ENCODE measurements at places on chromosomes 4 and X.

GRCh38 chrX:130874751-130875150 is 28.3 kb downstream of the ENOX2 start:
- DNase-seq = no peak
- no peak overlapping the region for H3K4me3 ChIP-seq
- no peaks in the 10 kb centered on the region for H3K36me3 ChIP-seq
- no peak overlapping the region for H3K27ac ChIP-seq

- no peaks in the 10 kb centered on the region for H3K27me3 ChIP-seq
- no peaks in the 10 kb centered on the region for H3K36me3 ChIP-seq
- H3K4me3 ChIP-seq = no peak overlapping the region
- no peaks in the 10 kb centered on the region for H3K4me1 ChIP-seq
Measured at GRCh38 chr4:119191505-119191904, 21.0 kb upstream of the USP53 start.

- no peak overlapping the region for H3K4me3 ChIP-seq
- peaks cover 2% of the 10 kb centered on the region for H3K4me1 ChIP-seq
- H3K27ac ChIP-seq = no peak overlapping the region
- no peaks in the 10 kb centered on the region for H3K36me3 ChIP-seq
- DNase-seq = no peak
- no peaks in the 10 kb centered on the region for H3K27me3 ChIP-seq
Measured at GRCh38 chr4:63618883-63619718, 790.1 kb downstream of the TECRL start.

DNA sequence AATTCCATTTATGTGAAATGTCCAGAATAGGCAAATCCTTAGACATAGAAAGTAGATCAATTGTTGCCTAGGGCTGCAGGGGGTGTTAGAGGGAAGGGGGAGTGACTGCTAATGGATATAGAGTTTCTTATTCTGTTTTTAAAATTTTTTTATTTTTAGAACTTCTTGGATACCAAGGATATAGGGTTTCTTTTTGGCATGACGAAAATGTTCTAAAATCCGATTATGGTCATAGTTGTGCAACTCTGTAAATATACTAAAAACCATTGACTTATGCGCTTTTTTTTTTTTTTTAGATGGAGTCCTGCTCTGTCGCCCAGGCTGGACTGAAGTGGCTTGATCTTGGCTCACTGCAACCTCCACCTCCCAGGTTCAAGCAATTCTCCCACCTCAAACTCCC is 125.2 kb upstream of the USP9X start:
- H3K4me1 ChIP-seq = no peaks in the 10 kb centered on the region
- DNase-seq = no peak
- H3K36me3 ChIP-seq = no peaks in the 10 kb centered on the region
- no peaks in the 10 kb centered on the region for H3K27me3 ChIP-seq

DNA sequence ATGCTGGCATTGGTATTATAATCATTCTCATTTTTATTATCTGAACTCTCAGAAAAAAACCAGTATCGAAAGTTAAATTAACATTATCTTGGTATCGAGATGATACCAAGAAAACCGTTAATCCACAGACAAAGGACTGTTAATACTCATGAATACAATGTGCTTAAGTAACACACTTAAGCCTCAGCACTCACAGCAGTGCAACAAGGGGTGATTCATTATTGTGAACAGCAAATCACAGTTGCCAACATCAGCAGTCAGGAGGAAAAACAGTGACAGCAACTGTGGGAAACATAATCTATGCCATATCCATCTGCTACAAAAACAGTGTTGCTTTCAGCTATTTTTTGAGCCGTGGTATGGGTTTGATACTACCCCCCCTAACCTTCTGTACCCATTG is 210.9 kb upstream of the ATOH1 start:
- no peaks in the 10 kb centered on the region for H3K4me1 ChIP-seq
- no peak for DNase-seq
- no peak overlapping the region for H3K4me3 ChIP-seq
- H3K36me3 ChIP-seq = no peaks in the 10 kb centered on the region
- H3K27ac ChIP-seq = no peak overlapping the region

- H3K4me3 ChIP-seq = no peak overlapping the region
- H3K4me1 ChIP-seq = peaks cover 12% of the 10 kb centered on the region
- no peaks in the 10 kb centered on the region for H3K36me3 ChIP-seq
- H3K27me3 ChIP-seq = no peaks in the 10 kb centered on the region
- H3K27ac ChIP-seq = no peak overlapping the region
Measured at GRCh38 chr4:147780137-147780777, 48.4 kb downstream of the ARHGAP10 start.

GRCh38 chr4:34261799-34262314 is 1982.5 kb downstream of the ARAP2 start:
- H3K27ac ChIP-seq = no peak overlapping the region
- no peak overlapping the region for H3K4me3 ChIP-seq
- peaks cover 3% of the 10 kb centered on the region for H3K4me1 ChIP-seq
- no peaks in the 10 kb centered on the region for H3K27me3 ChIP-seq
- H3K36me3 ChIP-seq = no peaks in the 10 kb centered on the region

All from mesenchymal stem cell (in vitro differentiated cells and primary cell).